ENCODE measurements at places on chromosomes 3 and 15.
A peak's percentile ranks its signal among the peaks of the same experiment; 100 is the strongest.

DNA sequence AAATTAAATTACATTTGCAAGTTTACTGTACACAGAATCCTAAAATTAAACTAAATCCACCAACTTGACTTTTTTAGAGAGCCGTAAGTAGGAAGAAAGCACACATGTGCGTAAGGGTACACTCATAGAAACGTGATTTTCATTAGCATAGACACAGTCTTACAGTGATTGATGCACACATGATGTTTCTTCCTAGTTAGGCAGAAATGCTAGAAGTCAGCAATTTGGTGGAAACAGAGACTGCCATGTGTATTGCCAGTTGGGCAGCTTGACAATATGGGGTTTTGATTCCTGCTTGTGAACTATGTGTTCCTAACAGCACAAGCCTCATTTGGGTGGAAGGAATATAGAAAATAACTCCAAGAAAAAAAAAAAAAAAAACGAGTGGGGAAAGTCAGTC is 878.5 kb downstream of the ROBO1 start:
- no peak for DNase-seq

- DNase-seq: no peak
These were observed 30.0 kb downstream of the SHQ1 start for GRCh38 chr3:72818092-72818773.

DNA sequence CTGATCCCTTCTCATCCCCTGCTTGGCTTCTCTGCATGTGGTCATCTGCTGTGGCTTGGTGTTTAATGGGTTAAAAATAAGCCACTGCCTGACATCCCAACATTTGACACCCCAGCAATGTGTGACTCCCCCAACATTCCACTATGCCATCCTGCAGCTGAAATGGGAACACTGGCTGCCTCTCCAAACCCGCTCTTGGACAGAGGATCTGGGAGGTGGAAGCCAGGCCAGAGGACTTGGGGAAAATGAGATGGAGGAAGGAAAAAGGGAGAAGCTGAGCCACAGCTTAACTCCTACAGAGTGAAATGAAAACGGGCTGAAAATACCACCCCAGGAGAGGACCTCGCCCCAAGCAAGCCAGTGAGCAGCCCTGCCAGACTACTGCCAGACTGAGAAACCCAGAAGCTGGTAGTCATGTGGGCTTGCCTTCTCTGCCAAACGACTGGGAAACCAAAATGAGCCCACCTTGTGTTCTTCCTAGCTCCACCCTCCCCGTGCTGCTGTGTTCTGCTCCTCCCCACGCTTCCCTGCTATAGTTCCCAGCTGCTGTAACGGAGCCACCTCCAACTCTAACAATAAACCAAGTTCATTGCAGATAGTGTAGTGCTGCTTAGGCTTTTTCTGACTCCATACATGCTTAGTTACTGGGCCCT is 13.7 kb downstream of the MAP1A start:
- no peak for DNase-seq

GRCh38 chr3:51384726-51385473 is at the start of gene MANF:
MANF (plus strand) TSS chr3:51385291; CDS start chr3:51385343, 52 bp downstream.
- DNase-seq: peak; percentile 91

DNA sequence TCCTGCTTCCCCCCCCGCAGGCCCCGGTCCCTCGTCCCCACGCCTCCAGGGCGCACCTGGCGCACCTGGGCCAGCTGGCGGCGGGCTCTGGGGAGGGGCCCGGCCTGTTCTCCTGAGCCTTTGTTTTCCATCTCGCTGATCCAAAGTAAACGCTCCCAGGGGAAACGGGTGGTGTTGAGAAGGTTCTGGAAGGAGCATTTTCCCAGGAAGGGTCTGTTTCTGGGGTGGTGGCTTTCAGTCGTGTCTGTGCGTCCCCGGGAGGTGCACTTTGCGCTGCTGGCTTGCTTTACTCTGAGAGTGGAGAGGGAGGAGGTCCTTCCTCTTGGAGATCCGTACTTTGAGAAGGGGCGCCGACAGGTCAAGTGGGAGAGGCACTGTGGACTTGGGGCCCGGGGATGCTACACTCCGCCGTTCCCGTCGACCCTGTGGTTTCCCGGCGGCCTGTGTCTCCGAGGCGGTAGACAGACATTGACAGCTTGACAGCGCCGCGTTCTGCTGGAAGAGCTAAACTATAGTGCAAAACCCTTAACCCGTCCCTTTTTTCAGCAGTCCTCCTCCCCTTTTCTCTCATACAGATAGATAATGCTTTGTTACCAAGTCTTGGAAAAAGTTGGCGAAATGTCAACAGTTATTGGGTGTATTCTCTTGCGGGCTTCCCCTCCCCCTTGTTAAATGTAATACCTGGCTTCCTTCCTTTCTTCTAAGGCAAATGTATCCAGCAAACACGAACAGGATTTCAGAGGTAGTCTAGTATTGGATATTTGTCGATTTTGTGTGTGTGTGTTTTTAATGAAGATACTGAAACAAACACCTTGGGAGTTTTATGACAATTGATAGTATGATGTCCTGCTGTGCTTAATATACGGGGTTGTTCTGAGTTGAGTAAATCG is 6.5 kb downstream of the TPM1 start:
- DNase-seq: peak; percentile 9

DNA sequence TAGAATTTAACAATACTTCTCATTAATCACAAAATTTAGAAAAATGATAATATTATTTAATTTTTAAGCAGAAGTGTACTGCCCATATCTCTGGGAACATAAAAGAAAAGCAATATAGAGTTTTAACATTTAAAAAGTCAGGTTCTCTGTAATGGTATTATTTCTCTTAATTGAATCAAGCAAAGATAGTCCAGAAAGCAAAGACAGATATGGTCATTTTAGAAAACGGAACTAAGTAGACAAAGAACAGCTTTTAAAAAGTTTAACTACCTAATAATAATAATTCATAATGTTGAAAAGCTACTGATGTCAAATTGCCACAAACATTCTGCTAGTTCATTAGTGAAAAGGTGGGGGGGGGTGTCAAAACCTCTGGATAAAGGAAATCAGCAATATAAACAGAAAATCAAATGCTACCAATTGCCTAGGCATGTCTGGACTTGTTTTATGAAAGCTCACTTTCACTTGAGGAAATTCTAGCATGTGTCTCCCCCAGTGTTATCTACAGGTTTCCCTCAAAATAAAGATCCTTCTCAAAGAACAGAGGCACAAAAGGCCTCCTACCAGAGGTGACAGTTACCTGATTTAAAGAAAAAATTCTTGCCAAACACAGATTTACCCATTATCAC is 1.7 kb downstream of the ZMAT3 start:
- no peak for DNase-seq

DNA sequence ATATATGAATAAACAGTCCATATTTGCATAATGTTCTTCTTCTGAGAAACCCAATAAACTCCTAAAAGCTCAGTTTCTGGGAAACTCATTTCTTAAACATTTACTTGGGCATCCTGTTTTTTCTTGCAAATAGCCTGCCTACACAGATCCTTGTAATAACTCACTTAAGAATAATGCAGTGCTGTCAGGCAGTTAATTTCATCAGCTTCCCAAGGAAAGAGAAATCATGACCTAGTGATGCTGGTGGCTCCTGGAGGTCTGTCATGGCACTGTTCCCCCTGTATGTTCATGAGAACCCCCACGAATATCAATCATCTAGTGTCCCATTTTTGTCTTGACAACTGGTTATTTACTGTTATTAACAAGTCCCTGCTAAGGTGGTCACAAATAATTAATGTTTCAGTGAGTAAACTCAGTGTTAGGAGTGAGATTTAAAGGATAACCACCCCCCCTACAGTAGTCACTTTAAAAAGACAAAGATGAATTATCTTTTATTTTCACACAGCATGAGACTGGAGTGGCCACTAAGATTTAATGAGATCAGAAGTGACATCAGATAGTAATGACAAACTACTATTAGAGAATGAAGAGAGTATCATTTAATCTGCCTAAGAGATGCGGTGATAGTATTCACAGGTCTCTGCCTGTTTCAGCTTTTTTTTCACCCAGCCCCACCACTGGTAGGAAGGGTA is 279.5 kb upstream of the NECTIN3 start:
- no peak for DNase-seq

DNA sequence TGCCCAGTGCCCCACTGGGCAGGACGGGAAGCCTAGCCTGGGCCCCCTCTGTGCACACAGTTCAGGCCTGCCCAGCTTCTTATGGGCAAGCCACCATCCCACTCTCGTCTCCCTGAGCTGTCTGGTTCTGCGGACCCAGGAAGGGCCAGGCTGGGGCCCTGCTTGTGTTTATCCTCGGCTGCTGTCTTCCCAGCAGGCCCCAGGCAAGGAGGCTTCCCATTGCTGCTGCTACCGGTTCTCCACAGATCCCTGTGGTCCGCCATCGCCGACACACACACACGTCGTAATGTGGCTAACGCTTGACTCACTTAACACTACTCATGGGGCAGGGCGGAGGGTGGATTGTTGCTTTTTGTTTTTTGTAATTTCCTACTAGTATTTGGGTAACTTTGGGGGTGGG is 52.4 kb upstream of the SLC6A1 start:
- no peak for DNase-seq

DNA sequence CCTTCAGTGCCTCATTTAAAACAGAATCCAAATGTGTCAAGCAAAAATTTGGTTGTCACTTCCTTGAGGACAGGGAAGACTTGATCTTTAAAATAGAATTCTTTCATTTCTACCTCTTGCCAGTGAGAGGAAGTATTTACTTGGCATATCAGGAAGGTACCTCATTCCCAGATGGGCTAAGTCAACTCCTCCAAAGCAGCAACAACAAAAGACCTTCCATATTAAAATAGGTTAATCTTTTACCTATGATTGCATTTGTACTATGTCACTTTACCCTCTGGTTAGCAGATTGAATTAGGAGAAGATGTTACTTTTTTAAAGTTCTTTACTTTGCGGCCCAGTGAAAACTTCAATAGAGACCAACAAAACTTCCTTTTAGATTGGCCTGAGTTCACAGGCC is 462.1 kb upstream of the ADAMTS9 start:
- no peak for DNase-seq

DNA sequence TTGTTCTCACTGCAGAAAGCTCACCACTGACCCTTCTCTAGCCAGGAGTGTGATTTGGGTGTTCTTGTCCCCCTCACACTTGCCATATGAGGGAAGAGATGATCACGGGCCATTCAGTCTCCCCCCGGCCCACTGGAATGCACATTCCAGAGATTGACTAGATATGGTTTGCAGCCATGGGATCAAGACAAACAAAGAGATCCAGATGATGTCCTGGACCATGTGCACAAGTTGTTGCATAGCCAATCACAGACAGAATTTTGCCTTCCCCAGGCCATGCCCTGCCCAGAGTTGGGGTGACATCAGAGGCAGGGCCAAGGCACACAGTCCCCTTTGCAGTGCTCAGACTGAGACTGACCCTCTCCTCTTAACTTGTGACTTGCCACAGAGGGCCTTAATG is 14.8 kb downstream of the MUC13 start:
- no peak for DNase-seq

DNA sequence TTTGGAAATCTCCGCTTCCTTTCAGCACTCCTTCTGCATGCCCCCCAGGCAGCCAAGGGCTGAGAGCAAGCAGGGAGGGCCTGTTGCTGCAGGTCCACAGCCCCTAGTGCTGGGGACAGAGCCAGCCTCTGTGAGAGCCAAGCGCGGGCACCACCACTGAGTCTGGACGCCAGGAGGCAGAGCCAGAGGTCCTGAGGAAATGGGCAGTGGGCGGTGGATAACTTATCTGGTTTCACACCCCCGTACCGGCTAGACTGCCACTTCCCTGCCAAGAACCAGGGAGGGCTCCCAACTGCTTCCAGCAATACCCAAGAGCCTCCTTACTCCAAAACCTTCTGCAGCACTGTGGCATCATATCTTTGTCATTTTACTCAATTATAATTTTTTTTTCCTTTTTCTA is 141.6 kb upstream of the IGF1R start:
- no peak for DNase-seq

- DNase-seq: no peak
These were observed 63.1 kb downstream of the STRIT1 start for GRCh38 chr3:155230382-155230781.

DNA sequence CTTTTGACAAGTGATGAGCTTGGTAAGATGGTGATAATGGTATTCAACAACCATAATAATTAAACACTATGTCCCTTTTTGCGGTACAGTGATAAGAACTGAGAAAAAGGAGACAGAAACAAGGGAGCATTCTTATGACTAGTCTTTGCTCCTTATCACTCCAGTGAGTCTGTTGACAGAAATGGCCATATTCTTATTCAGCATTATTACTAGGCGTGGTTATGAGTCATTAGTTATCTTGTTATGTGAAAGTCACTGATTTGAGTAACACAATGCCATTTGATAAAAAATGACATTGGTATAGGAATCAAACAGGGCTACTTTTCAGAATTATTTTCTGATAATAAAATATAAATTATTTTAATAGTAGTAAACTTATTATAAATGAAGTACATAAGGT is 193.5 kb downstream of the C3orf38 start:
- no peak for DNase-seq

GRCh38 chr3:144683065-144683464 is 711.4 kb downstream of the DIPK2A start:
- DNase-seq: no peak

GRCh38 chr3:182904164-182904563 is 76.2 kb downstream of the DCUN1D1 start:
- no peak for DNase-seq

Data from activated T-cell treated with anti-CD3 and anti-CD28 coated beads for 1 hour (primary cell).